Vagina (tissue), 2 donors: ENCODE measurements at places on chromosomes 16 and 17. TPM values are rescaled to one million over a fixed set of nuclear protein-coding genes. Genes with fewer than 3 reads are reported as not detected.

The UMOD gene
- not detected for total RNA-seq

The GJC1 gene
- total RNA-seq = 10.1 TPM

The TBC1D3E gene
- not detected for total RNA-seq

DNA sequence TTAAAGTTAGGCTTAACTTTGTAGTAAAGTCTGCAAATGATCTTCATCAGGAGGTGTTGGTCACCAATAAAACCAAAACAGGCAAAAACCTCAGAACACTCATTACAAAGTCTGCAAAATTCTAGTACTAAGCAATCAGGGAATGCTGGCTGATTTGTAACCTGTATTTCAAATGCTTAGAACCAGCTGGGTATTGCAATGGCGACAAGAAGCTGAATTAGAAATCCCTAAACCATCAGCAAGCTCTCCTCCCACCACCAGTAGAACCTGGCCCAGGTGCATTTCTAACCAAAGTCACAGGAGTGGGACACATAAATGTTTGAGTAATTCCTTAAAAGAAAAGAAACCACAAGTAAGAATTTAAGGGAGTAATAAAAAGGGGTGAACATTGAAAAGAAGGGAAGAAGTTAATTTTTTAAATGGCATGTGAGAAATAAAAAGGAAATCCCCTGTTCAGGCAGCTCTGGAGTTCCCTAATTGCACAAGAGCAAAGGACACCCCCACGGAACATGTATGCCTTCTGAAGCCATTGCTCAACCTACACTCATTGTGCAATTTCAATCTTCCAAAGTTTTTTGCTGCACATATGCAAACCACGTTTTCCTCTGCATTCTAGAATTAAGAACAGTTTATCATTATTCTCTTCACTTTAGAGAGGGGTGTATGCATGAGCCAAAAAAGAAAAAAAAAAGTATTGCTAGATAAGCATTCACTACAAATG is 102.9 kb downstream of the HIC1 start:
- no peak for DNase-seq

GRCh38 chr16:58828901-58829545 is 94.9 kb upstream of the GOT2 start:
- DNase-seq = no peak
